ENCODE measurements at places on chromosomes 4 and X.

DNA sequence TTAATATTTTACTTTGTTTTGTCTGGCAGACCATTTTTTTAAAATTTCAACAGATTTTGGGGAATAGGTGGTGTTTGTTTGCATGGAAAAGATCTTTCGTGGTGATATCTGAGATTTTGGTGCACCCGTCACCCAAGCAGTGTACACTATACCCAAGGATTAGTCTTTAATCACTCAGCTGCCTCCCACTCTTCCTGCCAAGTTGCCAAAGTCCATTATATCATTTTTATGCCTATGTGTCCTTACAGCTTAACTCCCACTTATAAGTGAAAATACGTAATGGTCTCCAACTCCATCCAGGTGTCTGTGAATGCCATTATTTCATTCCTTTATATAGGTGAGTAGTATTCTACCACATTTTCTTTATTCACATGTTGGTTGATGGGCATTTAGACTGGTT lies 281.7 kb upstream of the GK2 start:
- no peak for ATAC-seq

- peak; percentile 28 for ATAC-seq
Measured at GRCh38 chrX:101057093-101057714, 5.3 kb upstream of the TRMT2B start.

DNA sequence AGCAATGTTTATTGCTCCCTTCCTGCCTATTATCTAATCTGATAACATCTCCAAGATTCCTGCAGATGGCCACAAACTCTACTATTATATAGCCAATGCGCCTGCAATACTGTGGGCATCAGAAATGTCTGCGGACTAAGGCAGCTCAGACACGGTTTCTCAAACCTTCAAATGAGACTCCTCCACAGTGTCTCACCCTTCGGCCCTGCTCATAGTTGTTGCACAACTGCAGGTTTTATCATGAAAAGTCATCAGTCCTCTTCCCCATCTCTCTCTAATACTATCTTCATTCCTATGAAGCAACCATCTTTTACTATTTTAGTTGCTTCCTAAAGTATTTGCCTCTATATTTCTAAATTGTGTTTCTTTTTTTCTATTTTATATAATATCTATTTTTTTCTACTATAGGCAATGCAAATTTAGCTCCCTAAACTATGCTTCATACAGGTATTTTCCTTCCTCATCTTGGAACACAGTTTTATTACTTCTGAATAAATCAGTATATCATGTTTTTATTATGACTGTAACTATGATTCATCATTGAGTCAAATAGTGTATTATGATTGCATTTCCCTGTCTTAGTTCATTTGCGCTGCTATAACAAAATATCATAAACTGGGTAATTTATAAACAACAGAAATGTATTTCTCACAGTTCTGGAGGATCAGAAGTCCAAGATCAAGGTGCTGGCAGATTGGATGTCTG lies 129.7 kb upstream of the EDNRA start:
- ATAC-seq: no peak

GRCh38 chr4:14267373-14268060 lies 640.0 kb upstream of the BOD1L1 start:
- no peak for ATAC-seq

DNA sequence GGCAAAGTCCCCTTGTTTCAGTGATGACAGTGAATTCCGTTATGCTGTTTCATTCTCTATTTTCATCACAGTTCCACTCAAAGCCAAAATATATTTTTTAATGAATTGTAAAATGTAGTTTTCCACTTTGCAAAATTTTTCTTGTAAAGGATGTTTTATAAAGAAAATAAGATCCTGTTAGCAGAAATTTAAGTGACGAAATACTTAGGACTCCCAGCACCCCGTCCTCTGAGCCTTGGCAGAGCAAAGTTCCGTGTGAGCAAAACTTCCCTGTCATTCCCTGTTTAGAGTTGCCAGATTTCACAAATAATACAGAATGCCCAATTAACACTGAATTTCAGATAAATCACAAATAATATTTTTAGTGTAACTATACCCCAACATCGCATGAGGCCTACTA lies 81.0 kb upstream of the RBPJ start:
- no peak for ATAC-seq

GRCh38 chr4:1842339-1842895 lies 13.5 kb downstream of the LETM1 start:
- ATAC-seq: peak; percentile 38

DNA sequence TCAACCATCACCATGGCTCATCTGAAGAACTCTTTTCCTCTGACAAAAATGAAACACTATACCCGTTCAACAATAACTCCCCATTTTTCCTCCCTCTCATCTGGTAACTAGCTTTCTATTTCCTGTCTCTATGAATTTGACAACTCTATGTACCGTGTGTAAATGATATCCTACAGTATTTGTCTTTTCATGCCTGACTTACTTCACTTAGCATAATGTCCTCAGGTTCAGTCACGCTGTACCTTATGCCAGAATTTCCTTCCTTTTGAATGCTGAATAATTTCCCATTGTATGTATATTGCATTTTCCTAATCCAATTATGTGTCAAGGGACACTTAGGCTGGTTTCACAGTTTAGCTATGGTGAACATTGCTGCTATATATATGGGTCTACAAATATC lies 18.2 kb downstream of the MAGEA9 start:
- no peak for ATAC-seq

GRCh38 chr4:101418466-101418865 lies 71.1 kb upstream of the PPP3CA start:
- ATAC-seq: no peak

DNA sequence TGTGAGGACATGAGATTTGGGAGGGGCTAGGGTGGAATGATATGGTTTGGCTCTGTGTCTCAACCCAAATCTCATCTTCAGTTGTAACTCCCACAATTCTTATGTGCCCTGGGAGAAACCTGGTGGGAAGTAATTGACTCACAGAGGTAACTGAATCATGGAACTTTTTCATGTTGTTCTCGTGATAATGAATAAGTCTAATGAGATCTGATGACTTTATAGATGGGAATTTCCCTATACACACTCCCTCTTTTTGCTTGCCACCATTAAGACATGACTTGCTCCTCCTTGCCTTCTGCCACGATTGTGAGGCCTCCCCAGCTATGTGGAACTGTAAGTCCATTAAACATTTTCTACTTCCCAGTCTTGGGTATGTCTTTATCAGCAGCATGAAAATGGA lies 253.2 kb upstream of the GK2 start:
- ATAC-seq: no peak

DNA sequence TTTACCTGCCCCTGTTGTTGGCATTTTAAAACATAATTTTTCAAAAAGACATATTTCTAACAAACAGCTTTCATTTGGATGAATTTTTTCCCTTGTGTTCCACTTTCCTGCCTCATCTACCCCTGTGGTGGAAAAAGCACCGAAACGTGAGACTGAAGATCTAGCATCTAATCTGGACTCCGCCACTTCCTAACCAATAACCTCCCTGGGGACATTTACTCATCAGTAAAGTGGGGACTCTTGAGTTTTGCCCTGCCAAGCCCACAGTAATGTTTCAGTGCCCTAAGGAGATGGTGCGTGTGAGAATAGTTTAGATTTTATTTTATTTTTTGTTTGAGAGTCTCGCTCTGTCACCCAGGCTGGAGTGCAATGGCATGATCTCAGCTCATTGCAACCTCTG lies 56.7 kb downstream of the ADGRG2 start:
- ATAC-seq: no peak

DNA sequence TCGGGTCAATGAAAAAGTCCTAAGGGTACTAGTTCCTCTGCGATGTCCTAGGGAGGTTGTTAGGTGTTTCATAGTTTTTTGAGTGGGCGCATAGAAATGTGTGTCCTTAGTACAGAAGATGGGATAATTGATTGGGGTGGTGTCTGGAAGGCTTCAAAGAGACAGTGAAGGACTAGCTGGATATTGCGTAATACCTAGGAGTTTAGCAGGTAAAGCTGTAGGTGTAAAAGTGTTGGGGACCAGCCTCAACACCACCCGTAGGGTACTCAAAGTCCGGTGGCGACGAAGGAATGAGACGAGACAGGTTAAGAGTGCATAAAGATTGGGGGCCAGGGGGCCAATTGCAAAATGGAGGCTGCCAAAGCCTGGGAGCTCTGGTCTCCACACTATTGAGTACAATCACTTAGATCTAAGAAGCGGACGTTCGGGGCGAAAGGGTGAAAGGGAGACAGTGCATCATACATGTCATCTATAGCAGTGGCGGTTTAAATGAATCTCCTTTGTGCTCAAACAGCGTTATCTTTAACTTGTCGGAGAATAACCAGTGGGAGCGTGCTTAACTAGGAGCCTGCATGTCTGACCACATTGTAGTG lies 1.0 kb downstream of the TRMT44 start:
- ATAC-seq: no peak

DNA sequence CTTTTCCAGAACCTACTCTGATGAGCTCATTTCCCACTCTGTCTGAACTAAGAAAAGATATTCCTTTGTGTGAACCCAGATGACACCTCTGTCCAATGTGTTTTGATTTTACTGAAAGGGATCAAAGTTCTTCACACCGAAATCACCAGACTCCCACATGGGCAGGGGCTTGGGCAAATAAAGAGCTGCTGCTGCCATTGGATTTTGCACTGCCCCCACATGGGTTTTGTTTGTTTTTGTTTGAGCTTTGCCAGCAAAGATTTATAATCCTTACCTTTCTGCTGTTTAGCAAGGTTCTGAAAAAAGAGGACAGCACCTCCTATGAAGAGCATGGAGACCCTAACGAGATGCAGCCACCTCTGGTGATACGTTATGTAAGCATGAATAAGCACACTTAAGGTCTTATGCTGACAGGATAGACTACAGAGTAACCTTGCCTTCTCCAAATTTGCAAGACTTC lies 44.3 kb downstream of the HSD17B13 start:
- ATAC-seq: no peak

- peak; percentile 64 for ATAC-seq
Measured at GRCh38 chrX:154021131-154021611, 1.5 kb upstream of the IRAK1 start.

GRCh38 chrX:21590012-21590776 lies 67.9 kb downstream of the KLHL34 start:
- no peak for ATAC-seq

GRCh38 chr4:150862829-150863228 lies 152.3 kb downstream of the LRBA start:
- ATAC-seq: no peak

GRCh38 chrX:152989292-152989658 lies 4.6 kb downstream of the PNMA5 start:
- ATAC-seq: no peak

DNA sequence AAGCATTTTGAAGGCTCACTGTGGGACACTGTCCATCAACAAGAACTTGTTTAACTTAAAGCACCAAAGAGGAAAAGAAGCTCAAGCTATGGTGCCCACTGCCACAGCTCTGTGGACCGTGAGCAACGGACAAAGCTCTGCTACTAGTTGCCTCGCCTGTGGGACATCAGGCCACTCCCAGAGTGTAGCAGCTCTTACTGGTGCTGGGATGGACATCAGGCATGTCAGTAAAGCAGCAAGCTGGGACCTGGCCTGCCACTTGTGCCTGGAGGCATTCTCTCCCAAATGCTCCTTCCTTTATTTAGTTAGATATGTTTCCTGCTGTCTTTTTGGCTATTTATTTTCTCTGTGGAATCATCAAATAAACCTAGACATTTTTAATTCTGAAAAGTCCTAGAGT lies 46.7 kb downstream of the TMEM154 start:
- no peak for ATAC-seq

- no peak for ATAC-seq
Measured at GRCh38 chr4:105483840-105484239, 10.0 kb upstream of the PPA2 start.

GRCh38 chrX:136182414-136182813 lies 35.1 kb downstream of the FHL1 start:
- ATAC-seq: no peak

- ATAC-seq: no peak
Measured at GRCh38 chr4:15753786-15754185, 24.3 kb upstream of the CD38 start.

DNA sequence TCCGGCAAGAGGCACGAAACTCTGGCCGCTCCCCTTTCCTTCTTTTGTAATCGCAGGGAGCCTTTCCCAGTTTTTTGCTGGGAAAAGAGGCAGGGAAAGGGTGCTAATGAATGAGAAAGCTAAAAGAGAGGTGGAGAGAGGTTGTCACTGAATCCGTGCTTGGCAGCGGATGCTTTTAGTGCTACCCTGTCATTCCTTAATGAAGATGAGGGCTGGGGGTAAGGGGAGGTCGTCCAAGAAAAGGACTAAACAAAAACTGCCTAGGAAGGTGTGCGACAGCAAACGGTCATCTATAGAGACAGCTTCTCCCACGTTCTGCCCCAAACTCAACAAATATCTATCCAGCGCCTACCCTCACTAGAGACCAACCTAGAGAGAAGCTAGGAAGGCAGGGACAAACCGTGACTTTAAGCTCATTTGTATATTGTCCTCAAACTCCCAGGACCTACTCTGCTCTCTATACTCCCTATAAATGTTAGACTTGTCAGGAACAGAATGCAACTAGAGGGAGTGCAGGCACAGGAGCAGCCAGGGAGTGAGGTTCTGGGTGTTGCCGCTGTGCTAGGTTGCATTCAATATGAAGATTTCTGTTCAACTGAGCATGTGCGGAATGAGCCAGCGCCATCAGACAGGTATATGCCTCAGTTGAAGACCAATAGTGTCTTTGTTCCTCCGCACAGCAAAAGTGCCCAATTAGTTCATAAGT lies 777 bp upstream of the CASK start:
- peak; percentile 57 for ATAC-seq

GRCh38 chrX:130999360-130999759 lies 58.8 kb upstream of the ARHGAP36 start:
- ATAC-seq: no peak

DNA sequence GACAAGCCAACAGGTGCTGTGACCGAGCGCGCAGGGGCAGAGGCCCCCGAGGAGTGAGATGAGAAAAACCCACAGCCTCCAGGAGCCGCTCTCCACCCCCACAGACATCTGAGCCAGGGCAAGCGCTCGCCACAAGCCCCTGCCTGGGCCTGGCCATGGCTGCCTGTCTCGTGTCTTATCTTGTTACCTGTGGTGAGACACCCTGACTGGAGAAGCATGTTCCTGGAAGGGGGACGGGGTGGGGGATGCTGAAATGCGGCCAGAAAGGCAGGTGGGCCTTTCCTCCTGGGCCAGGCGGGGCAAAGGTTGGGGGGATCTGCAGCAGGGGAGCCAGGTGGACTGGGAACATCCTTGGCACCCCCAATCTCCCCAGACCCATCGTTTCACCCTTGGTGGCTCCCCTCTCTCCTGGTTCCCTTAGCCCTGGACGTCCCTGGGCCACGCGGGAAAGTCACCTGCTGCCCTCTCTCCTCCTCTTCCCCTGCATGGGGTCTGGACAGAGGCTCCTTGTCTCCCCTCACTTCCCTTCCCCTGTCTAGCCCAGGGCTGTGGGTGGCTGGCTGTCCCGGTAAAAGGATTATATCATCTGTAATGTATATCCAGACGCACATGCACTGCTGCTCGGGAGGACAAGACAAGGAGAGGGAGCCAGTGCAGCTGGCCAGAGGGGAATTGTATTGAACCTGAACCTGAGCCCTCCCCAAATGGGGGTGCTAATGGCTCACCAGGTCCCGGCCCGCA lies 8.4 kb upstream of the DUSP9 start:
- no peak for ATAC-seq

DNA sequence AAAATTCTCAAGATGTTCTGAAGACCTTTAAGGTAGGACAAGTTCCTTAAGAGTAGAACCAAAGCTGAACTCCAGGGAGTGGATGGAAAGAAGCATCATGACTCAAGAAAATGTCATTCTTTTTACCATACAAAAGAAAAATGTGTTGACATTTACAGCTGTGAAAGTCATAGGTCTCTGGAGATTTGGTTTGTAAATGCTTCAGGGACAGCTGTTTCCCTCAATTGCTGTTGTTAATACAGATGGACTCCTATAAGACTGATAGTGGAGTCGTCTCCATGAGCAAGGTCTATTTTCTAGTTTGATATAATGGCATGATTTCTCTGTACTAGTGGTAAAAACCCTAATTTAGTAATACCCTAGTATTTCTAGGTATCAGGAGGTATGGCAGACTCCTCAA lies 101.7 kb downstream of the PHOX2B start:
- ATAC-seq: no peak

Measured in SK-N-SH treated with all-trans-retinoic acid at 6 μM for 48 hours (cell line).